Stimulated activated CD4-positive, alpha-beta T cell treated with anti-CD3 and anti-CD28 coated beads, Interleukin-1b, Interleukin-23, amount 100 ng/mL, for 4 hours (primary cell): ENCODE measurements at places on chromosomes 7 and 10.

DNA sequence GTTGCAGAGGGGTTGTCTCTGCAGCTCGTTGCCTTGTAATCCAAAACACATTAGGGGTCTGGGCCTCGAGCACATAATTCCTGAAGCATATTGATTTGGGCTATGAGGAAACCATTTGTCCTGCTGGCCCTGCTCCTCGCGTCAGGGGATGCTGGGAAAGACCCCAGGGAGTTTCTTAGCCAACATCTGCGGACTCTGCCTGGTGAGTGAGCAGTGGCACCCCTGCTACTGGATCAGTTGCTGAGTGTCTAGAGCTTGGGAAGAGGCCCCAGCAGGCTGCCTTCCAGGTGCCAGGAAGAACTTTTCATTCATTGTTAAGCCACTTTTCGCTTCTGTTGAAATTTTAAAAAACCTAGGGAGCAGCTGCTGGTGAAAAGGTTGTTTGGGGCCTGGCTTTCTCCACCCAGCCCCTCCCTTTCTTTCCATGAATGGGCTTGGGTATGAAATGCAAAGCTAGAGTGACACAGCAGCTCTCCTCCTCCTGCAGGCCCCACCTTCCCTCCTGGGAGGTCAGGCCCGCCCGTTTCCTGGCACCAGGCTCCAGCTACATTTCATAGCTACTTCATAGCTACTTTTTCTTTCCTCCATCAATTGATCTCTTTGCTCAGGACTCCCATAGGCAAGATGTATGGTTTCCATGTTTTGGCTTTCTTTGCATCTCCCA lies 26.8 kb downstream of the TACR2 start:
- DNase-seq: no peak

GRCh38 chr10:95588025-95588424 lies 26.9 kb upstream of the SORBS1 start:
- DNase-seq: no peak

- no peak for DNase-seq
Observed at GRCh38 chr7:105136221-105136620, 122.2 kb downstream of the KMT2E start.

GRCh38 chr10:22338185-22338900 lies 7.0 kb upstream of the SPAG6 start:
- DNase-seq: no peak

GRCh38 chr7:98133621-98134303 lies 27.1 kb downstream of the LMTK2 start:
- DNase-seq: no peak

DNA sequence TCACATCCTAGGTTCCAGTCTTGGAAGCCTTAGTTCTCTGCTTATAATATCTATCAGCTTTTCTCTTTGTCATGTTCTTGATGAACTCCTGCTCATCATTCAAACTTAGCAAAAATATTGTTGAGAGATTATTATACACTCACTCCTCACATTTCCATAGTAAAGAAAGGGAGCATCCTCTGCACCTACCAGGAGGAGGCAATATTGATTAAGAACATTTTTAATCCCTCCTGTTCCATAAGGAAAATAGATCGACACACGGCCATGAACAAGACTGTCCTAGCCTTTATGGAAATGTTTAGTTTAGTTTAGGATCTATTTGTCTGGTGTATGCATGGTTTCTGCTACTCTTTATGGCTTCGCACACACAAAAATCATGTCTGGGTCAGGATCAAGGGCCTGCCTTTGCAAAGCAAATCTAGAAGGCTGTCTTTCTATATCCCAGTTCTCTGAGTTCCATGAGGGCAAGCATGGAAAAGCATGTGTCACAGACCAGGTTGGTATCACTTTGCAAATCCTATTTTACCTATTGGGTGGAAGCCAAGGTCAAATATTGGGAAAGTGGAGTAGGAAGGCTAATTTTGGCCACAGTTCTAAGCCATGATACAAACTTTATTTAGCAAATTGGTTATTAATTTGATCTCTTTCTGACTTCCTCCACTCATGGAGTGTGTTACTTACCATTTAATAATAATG lies 164.4 kb downstream of the MDFIC start:
- DNase-seq: no peak

DNA sequence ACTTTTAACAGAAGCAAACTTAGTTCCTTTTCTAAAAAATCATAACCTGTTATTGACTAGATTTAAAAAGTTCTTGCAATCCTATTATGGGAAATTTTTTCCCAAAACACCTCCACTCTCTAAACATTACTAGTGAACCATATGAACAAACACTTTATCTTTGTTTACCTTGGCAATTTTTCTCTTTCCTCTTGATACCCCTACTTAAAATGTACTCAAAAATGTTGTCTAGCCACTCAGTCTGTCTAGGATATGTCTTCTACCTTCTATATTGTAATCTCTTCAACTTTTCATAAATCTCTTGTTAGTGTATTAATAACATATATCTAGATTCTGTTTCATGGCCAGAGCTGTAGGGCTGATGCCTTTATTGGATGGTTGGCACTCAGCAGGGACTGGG lies 630.0 kb upstream of the GRM3 start:
- DNase-seq: no peak

DNA sequence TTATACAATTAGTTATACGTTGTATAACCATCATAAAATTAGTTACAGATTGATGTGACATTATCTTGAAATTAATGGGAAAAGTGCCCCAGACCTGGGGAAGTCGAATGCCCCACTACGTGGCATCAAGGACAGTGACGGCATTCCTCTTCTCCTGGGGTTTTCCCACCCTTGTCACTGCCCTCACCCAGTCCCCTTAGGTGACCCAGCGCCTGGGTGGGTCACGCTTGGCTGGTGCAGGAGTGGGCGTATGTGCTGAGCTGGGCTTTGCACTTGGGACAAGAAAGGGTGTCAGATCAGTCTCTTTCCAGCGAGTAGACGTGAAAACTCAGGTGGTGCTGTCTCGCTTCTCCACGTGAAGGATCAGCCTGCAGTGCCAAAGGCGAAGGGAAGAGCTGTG lies 7.6 kb downstream of the FOXK1 start:
- DNase-seq: no peak

GRCh38 chr7:33922820-33923219 lies 17.5 kb downstream of the BMPER start:
- DNase-seq: no peak

DNA sequence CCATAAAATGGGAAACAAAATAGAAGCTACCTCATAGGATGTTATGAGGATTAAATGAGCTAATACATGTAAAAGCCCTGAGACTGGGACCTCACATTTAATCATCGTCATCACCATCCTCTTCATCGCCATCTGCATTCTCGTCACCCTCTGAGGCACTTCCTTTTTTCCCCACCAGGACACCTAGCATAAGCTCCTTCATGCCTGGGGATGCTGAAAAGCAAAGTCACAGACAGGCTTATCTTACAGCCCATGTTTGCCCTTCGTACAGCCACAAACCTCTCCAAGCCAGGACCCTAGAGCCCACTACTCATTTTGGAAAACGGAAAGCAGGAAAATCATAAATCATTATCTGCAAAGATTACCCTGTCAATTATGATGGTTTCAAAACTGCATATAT lies 249.6 kb downstream of the GPAM start:
- no peak for DNase-seq

GRCh38 chr7:156255635-156256034 lies 384.9 kb upstream of the RNF32 start:
- DNase-seq: no peak

GRCh38 chr10:69421611-69422308 lies 5.0 kb upstream of the TACR2 start:
- DNase-seq: no peak

DNA sequence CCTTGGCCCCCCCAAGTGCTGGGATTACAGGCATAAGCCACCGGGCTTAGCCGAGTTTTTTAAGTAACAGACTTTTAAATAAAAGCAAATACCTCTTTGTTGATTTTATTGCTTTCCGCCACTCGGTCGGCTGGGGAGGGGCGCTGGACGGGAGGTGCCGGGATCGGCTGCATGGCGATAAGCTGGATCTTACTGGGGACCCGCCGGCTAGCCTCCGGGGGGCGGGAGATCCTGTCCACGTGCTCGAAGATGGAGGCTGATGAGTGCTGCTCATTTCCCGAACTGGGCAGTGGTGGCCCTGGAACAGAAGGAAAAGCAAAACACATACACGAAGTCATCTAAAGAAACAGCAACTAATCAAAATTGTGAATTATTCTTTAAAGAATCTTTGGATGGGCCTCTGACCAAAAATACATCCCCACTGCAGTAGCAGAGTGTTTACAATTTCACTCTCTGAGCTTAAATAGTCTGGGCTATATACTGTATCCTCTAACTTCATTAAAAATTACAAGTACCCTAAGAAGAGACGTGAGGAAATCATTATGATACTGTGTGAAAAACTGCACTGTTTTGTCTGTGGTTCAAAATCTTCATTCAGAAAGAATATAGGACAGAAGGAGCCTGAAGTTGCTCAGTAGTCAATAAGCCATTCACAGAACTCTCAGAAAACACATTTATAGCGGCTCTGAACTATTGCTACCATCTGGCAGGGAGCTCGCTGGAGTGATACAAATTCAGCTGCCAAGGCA lies 73.2 kb upstream of the ATP6V0A4 start:
- DNase-seq: no peak

GRCh38 chr7:144908943-144909556 lies 73.2 kb upstream of the TPK1 start:
- no peak for DNase-seq

- no peak for DNase-seq
Observed at GRCh38 chr10:17479015-17479615, 24.7 kb upstream of the ST8SIA6 start.

GRCh38 chr7:1485156-1485555 lies 19.0 kb downstream of the INTS1 start:
- DNase-seq: no peak

GRCh38 chr7:127473409-127473808 lies 80.9 kb upstream of the ZNF800 start:
- no peak for DNase-seq

DNA sequence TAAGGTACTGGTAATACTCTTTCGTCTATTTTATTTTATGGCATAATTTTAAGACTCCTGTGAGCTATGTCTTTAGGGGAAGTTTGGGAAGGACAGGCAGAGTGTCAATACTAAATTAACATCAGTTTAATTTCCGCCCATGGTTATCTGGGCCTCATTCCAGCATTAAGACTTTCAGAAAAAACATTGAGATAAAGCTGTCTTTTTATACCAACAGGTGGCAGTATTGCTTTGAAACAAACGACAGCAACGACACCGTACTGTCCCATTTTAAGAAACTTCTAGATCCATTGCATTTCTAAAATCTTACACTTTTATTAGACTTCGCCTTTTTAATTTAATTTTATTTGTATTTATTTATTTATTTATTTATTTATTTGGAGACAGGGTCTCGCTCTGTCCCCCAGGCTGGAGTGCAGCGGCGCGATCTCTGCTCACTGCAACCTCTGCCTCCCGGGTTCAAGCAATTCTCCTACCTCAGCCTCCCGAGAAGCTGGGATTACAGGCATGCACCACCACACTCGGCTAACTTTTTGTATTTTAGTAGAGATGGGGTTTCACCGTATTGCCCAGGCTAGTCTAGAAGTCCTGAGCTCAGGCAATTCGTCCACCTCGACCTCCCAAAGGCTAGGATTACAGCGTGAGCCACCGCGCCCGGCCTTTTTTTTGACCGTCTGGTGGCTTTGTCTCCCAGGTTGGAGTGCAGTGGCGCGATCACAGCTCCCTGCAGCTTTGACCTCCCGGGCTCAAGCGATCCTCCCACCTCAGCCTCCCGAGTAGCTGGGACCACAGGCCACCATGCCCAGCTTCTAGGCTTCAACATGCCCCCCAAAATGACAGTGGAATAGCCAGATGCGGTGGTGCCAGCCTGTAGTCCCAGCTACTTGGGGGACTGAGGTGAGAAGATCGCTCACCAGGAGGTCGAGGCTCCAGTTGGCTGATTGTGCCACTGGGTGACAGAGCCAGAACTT lies 78.7 kb upstream of the C1GALT1 start:
- DNase-seq: no peak

DNA sequence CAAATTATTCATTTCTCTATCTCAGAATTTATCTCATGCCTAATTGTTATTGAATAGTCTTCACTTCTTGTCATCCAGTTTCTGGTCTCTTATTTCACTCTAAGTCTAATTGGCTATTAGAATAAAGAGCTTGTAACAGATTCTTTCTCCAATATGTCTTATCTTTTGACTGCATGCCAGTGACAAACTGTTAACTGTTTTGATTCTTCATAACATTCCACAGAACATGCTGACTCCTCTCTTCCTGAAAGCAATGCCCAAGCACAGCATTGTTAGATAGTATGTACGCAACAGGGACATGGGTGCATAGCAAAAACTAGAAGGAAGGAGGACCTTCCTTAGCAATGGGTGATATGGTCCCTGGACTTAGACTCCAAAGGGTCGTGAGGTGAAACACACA lies 65.4 kb downstream of the TRUB1 start:
- DNase-seq: no peak

- no peak for DNase-seq
Observed at GRCh38 chr7:120400806-120401455, 128.0 kb downstream of the KCND2 start.

DNA sequence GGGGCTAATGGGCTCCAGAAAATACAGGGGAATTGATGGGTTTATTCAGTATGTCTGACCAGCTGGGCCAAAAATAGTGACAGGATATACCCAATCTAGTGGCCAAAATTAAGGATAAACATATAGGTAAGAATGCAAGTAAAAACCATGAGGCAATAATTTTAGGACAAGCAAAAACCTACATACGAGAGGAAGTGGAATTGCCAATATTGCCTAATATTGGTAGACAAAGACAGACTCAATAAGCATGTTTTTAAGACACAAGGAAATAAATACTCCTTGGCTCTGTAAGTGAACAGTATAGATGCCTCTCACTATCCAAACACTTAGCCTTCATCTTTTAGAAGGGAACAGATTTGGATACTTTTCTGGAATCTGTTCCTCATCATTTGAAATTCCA lies 51.0 kb downstream of the ATXN7L1 start:
- DNase-seq: no peak

DNA sequence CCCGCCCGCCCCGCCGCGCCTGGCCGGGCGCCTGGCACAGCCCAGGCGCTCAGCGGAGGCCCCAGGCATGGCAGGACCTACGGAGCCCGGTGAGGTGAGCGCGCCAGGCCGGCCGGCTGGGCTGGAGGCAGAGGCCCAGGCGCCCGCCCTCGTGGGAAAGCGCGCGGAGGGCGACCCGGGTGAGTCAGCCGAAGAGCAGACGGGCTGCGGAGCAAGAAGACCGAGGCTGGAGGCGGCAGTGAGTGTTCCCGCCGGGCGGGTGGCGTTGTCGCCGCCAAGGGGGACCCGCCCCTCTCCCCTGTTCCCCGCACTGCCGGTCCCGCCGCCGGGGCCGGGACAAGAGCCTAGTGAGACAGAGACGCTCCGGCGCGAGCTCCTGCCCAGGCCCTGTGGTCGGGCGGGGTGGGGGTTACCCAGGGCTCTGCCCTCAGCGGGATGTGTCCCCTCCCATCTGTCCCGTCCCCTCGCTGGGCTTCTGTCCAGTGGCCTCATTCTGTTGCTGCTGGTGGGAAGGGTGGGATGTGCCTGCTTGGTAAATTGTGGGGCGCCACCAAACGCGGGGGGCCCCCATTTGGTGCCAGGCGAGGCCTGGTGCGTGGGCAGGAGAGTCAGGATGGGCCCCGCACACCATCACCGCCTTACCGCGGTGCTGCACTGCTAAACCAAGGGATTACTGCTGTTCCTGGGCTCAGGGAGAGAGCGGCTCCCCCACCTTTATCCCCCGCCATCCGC lies 17.0 kb upstream of the NODAL start:
- peak; percentile 53 for DNase-seq
